ENCODE measurements at places on chromosomes 12 and 14. TPM values are rescaled to one million over a fixed set of nuclear protein-coding genes. Genes with fewer than 3 reads are reported as not detected.

DNA sequence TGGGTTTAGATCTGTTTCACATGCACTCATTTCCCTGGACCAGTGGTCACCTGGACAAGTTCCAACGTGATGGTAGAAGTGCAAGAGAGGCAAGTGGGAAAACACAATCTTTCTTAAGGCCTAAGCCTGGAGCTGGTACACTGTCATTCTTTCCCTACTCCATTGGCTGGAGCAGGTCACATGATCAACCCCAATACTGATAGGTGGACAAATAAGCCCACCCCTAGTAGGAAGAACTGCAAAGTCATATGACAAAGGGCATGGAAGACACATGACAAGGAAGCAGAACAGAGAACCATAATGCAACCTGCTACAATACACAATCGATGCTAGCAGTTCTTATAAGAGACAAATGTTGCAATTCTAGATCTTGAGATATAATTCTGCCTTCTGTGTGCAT, 66.3 kb downstream of the SRRM4 start:
- H3K27me3 ChIP-seq = no peaks in the 10 kb centered on the region
- DNase-seq = peak; percentile 15
- H3K4me3 ChIP-seq = no peak overlapping the region
- no peak overlapping the region for H3K27ac ChIP-seq
- no peaks in the 10 kb centered on the region for H3K36me3 ChIP-seq

SETD3 gene
- total RNA-seq = 32.4 TPM

EML5 gene
- total RNA-seq = 0.18 TPM

DNA sequence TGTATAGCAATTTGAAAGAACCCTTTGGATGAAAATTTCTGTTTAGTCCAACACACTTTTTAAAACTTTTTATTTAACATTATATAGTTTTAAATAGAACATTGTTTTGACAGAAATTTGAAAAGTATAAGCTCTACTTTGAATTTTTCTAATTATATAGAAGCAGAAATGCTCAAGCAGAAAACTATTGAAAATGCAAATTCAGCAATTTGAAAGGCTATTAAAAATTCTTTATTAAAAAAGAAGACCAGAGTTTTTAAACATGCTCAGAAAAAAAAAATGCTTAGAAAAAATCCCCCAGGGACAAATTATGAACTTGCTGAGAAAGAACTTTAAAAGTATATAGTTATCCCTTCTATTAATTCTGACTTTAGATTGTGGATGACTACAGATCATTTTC, 21.1 kb upstream of the FSCB start:
- no peaks in the 10 kb centered on the region for H3K36me3 ChIP-seq
- DNase-seq = no peak
- no peaks in the 10 kb centered on the region for H3K27me3 ChIP-seq
- H3K4me1 ChIP-seq = no peaks in the 10 kb centered on the region

GRCh38 chr12:46267825-46268582, 839 bp downstream of the SLC38A1 start:
- peak overlapping the region; percentile 96 for H3K27ac ChIP-seq
- no peaks in the 10 kb centered on the region for H3K27me3 ChIP-seq
- DNase-seq = no peak
- peaks cover 12% of the 10 kb centered on the region for H3K36me3 ChIP-seq
- peak overlapping the region; percentile 83 for H3K4me3 ChIP-seq

DNA sequence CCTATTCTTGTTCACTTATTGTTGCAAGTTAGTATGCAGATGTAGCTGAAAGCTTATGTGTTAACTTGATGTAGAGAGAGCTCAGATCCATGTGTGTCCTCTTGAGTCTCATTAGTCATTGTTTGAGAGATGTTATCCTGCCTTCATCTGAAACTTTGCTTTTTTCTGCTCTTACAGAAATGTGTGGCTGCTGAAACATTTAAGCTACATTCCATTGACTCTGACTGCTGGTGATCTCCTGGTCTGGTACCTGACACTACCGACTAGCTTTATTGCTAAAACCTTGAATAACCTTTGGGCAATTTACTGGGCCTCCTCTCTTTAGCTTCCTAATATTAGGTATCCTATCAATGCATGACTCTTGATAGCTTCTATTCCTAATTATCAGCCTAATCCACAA, 705.6 kb upstream of the FOXG1 start:
- H3K4me3 ChIP-seq = no peak overlapping the region
- no peaks in the 10 kb centered on the region for H3K27me3 ChIP-seq
- no peaks in the 10 kb centered on the region for H3K36me3 ChIP-seq
- DNase-seq = no peak

DNA sequence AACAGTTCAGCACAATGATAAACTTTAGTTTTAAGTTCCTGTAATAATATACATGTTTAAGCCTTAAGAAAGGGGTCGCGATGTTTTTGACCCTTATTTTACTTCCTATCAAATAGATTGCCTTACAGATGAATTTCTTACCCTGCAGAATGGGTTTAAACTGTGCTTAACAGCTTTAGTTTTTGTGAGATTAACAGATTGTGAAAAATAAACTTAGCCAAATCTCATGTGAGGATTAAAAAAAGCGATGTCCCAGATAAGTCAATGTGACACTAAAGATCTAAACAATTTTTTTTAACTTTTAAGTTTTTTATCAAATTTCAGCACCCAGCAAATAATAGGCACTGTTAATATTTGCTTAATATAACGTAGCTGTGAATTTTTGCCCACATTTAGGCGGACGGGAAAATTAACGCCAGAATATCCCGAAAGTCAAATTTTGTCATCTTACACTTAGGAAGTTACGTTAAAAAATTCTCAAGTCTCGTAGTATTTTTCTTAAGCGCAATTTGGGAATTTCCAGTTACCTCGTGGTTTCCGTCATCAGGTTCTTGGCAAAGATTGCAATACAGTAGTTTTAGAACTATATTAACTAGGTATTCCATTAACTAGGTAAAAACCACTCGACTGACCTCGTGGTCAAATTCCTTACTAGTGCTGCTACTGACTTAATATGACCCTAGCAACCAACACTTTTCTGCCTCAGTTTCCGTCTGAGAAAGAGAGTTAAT, 1.2 kb downstream of the HNRNPC start:
- H3K4me3 ChIP-seq = peak overlapping the region; percentile 71
- no peaks in the 10 kb centered on the region for H3K27me3 ChIP-seq
- DNase-seq = no peak
- H3K4me1 ChIP-seq = peaks cover 16% of the 10 kb centered on the region
- peak overlapping the region; percentile 96 for H3K27ac ChIP-seq
- H3K36me3 ChIP-seq = peaks cover 53% of the 10 kb centered on the region

TAS2R50 gene
- 0.18 TPM for total RNA-seq

DNA sequence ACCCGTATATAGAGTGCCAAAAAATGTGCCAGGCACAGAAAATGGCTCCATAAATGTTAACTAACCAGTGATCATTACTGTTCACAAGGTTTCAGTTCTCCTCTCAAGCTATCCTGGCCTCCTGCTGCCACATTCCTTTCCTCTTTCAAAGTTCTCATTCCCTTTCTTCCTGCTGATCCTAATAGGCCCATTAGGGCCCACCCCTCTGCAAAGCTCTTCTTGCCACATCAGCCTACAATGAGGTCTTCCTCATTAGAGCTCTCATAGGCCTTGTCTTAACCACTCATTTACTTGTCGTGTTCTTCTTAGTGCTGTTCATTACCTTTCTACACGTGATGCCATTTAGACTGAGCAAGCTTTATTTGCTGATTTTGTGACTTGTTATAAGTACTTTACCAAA, 40.5 kb downstream of the RPS29 start:
- H3K4me3 ChIP-seq = no peak overlapping the region
- no peaks in the 10 kb centered on the region for H3K36me3 ChIP-seq
- DNase-seq = no peak
- H3K27ac ChIP-seq = no peak overlapping the region
- no peaks in the 10 kb centered on the region for H3K27me3 ChIP-seq

GRCh38 chr14:22887260-22887989, 4.4 kb downstream of the REM2 start:
- no peaks in the 10 kb centered on the region for H3K27me3 ChIP-seq
- H3K36me3 ChIP-seq = no peaks in the 10 kb centered on the region
- H3K4me1 ChIP-seq = peaks cover 45% of the 10 kb centered on the region
- H3K4me3 ChIP-seq = peak overlapping the region; percentile 63

GRCh38 chr14:90675399-90675798, 140.8 kb downstream of the TTC7B start:
- peaks cover 46% of the 10 kb centered on the region for H3K36me3 ChIP-seq
- no peak for DNase-seq
- no peak overlapping the region for H3K4me3 ChIP-seq
- H3K27me3 ChIP-seq = no peaks in the 10 kb centered on the region
- H3K4me1 ChIP-seq = no peaks in the 10 kb centered on the region

DNA sequence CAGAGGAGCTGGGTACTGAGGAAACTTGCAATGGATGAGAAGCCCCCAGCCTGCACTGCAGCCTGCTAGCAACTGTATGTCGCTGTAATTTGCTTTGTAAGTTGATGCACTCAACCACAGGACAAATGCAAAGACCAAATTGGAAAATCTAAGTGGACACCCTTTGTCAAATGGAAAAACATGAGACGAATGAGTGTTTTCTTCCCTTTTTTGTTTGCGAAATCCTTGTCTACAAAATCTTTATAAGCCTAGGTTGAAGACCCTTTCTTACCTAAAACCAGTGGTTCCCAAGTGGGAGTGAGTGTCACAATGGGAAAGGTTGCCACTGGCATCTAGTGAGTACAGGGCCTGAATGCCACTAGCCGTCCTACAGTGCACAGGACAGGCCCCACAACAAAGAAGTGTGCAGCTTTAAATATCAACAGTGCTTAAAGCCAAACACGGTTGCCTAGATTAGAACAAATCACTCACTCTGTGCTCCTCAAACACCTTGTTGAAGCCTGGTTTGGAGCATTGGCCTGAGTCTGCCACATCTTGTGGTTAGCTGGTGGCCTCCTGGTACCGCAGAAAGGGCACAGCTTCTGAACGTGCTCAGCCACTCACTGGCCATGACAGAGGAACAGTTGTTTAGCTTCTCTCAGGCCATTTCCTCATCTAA, 7.6 kb upstream of the VASH1 start:
- no peaks in the 10 kb centered on the region for H3K4me1 ChIP-seq
- no peaks in the 10 kb centered on the region for H3K36me3 ChIP-seq
- peaks cover 30% of the 10 kb centered on the region for H3K27me3 ChIP-seq
- no peak overlapping the region for H3K27ac ChIP-seq
- no peak overlapping the region for H3K4me3 ChIP-seq
- DNase-seq = no peak

DNA sequence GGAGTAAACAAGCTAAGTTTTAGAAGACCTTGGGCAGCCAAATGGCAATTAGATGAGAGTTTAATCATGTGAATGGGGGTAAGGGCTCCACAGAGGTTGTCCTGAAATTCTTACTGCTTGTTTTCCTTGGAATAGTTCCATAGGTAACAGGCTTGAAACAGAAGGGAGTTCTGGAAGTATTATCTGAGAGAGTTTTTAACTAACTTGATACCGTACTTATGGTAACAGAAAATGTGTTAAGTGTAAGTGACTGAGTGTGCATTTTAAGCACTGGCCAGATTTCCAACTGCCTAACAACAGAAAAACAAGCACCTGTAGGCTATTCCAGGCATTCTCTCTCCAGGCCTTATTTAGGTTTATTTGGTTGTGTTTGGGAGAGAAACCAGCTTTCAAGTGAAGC, 414.6 kb upstream of the PDE3A start:
- H3K27me3 ChIP-seq = no peaks in the 10 kb centered on the region
- H3K36me3 ChIP-seq = no peaks in the 10 kb centered on the region
- no peak overlapping the region for H3K27ac ChIP-seq
- DNase-seq = no peak
